Large intestine (tissue), 12 donors: ENCODE measurements at places on chromosomes 3 and 15.

DNA sequence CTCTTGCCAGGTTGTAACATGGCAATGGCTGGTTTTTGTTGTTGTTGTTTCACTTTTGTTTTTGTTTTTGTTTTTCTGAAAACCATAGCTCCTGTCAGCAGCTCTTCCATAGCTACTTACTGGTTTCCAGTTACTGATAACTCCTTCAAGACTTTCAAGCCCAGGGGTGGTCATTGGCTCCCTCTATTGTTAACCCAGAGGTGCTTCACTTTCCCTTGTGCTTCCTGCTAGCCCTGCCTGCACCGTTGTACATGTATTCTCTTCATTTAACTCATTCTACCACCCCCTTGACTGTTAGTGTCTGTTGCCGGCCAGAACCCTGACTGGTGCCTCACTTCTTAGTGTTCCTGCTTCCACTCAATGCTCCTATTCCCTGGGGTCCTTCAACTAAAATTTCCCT lies 4.2 kb upstream of the TRAT1 start:
- no peak overlapping the region for H3K4me3 ChIP-seq
- no peaks in the 10 kb centered on the region for H3K36me3 ChIP-seq
- no peaks in the 10 kb centered on the region for H3K27me3 ChIP-seq
- H3K4me1 ChIP-seq: no peaks in the 10 kb centered on the region
- no peak overlapping the region for H3K27ac ChIP-seq
- no peak for DNase-seq

- no peak overlapping the region for H3K27ac ChIP-seq
- H3K4me3 ChIP-seq: no peak overlapping the region
- H3K27me3 ChIP-seq: no peaks in the 10 kb centered on the region
- DNase-seq: no peak
Observed at GRCh38 chr3:101588616-101589015, 14.6 kb downstream of the PCNP start.

- no peak overlapping the region for H3K4me3 ChIP-seq
- H3K27ac ChIP-seq: no peak overlapping the region
- DNase-seq: peak; percentile 12
- H3K36me3 ChIP-seq: no peaks in the 10 kb centered on the region
- H3K27me3 ChIP-seq: no peaks in the 10 kb centered on the region
Observed at GRCh38 chr3:116005404-116005803, 382.1 kb downstream of the GAP43 start.

DNA sequence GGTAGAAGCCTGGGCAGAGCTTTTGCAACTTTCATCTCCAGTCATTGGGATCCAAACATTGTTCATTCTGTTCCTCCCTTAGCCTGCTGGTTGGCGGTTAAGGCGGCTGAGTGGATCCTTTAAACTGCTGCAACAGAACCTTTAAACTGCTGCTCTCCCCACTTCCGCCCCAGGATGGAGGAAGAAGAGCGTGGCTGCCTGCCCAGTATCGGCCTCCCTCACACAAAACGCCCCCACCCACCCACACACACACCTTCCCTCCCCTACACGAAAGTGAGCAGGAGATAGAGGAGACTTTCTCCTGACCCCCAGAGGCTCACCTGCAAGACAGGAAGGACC lies 460 bp upstream of the ZMAT3 start:
- H3K27me3 ChIP-seq: no peaks in the 10 kb centered on the region
- H3K27ac ChIP-seq: peak overlapping the region; percentile 60
- no peaks in the 10 kb centered on the region for H3K4me1 ChIP-seq
- no peak for DNase-seq
- peak overlapping the region; percentile 77 for H3K4me3 ChIP-seq
- H3K36me3 ChIP-seq: peaks cover 3% of the 10 kb centered on the region

DNA sequence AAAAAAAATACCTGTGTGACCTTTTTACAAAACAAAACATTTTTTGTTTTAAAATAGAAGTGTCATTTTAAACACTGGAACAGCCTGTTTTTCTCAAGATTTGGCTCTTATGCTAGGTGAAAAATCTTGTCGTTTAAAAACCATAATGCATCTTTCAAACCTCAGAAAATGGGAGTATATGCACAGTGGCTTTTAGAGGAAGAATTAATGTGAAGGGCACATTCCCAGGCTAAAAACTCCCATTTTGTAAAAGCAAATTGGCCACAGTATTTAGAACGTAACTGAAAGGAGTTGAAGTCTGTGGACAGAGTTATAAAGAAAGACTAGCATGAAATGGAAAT lies 190.0 kb downstream of the OSBPL10 start:
- no peak overlapping the region for H3K27ac ChIP-seq
- no peaks in the 10 kb centered on the region for H3K27me3 ChIP-seq
- H3K4me3 ChIP-seq: no peak overlapping the region
- no peak for DNase-seq
- H3K4me1 ChIP-seq: no peaks in the 10 kb centered on the region

GRCh38 chr3:135128818-135129217 lies 333.8 kb downstream of the EPHB1 start:
- H3K27ac ChIP-seq: no peak overlapping the region
- no peaks in the 10 kb centered on the region for H3K27me3 ChIP-seq
- no peaks in the 10 kb centered on the region for H3K4me1 ChIP-seq
- H3K36me3 ChIP-seq: no peaks in the 10 kb centered on the region
- no peak overlapping the region for H3K4me3 ChIP-seq

DNA sequence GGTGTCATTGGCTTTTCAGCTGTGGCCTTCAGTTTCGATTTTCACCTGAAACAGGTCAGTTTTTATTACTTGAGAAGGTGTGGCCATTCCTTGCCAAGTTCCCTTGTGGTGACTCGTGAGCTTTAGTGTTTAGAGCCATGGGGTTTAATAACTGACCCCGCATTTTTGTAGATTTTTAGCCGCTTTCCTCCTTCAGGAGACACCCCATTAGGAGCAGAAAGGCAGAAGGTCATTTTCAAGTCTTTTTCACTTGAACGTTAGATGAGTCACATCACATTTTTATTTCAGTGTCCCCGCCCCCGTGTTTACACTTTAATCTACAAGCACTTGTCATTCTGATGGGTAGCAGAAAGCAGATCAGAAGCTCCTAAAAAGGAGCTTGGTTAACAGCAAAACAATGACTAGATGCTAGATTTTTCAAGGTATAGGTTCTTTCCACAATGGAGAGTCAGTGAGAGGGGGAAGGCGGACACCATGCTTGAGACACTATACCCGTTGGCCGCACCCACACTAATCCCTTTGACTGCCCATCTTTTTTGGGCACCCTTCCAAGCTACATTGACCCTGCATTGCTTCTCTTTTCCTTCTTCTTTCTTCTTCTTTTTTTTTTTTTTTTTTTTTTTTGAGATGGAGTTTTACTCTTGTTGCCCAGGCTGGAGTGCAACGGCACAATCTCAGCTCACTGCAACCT lies 132.7 kb downstream of the GHSR start:
- peak; percentile 80 for DNase-seq
- peaks cover 45% of the 10 kb centered on the region for H3K36me3 ChIP-seq
- H3K4me1 ChIP-seq: peaks cover 17% of the 10 kb centered on the region
- peak overlapping the region; percentile 84 for H3K27ac ChIP-seq

- H3K4me3 ChIP-seq: no peak overlapping the region
- no peaks in the 10 kb centered on the region for H3K36me3 ChIP-seq
- H3K27me3 ChIP-seq: no peaks in the 10 kb centered on the region
Observed at GRCh38 chr3:58375254-58375653, 42.6 kb downstream of the PXK start.

- H3K36me3 ChIP-seq: peaks cover 9% of the 10 kb centered on the region
- DNase-seq: no peak
- no peak overlapping the region for H3K27ac ChIP-seq
- no peak overlapping the region for H3K4me3 ChIP-seq
- H3K4me1 ChIP-seq: no peaks in the 10 kb centered on the region
Observed at GRCh38 chr3:121992601-121993560, 29.2 kb downstream of the ILDR1 start.

GRCh38 chr3:60588806-60589205 lies 662.4 kb downstream of the FHIT start:
- no peak for DNase-seq
- no peak overlapping the region for H3K4me3 ChIP-seq
- H3K36me3 ChIP-seq: no peaks in the 10 kb centered on the region
- no peak overlapping the region for H3K27ac ChIP-seq

GRCh38 chr3:126131881-126132750 lies 48.2 kb upstream of the SLC41A3 start:
- DNase-seq: no peak
- H3K4me1 ChIP-seq: no peaks in the 10 kb centered on the region
- H3K27me3 ChIP-seq: no peaks in the 10 kb centered on the region
- H3K36me3 ChIP-seq: peaks cover 18% of the 10 kb centered on the region

DNA sequence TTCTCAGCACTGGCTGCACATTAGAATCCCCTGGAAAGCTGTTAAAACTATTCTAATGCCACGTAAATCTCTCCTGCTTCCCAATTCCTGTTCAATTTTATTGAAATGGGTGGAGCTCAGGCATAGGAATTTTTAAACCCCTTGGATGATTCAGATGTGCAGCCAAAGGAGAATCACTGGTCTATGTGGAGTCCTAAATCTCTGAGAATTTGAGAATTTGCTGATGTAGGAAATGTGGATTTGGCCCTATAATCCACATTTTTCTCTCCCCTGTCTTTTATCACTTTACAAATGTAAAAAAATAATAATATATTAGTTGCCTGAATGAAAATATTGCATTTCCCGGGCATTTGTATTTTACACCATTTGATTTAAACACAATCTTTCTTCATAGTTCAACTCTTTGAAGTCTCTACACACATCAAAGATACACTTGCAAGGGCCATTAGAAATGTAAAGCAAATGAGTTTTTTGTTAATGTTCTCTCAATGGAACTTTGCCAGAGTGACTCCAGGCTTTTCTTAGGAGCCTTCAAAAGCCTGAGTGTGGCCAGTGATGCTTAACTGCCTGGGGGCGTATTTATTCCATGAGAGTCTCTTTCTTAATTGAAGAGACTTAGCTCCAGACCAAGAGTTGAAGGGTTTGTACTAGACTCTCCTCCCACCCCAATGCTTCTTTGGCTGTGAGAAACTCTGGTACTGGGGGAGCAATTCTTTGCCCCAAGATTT lies 48.8 kb upstream of the PTX3 start:
- no peaks in the 10 kb centered on the region for H3K4me1 ChIP-seq
- DNase-seq: no peak
- no peaks in the 10 kb centered on the region for H3K36me3 ChIP-seq
- no peak overlapping the region for H3K4me3 ChIP-seq
- H3K27me3 ChIP-seq: no peaks in the 10 kb centered on the region

DNA sequence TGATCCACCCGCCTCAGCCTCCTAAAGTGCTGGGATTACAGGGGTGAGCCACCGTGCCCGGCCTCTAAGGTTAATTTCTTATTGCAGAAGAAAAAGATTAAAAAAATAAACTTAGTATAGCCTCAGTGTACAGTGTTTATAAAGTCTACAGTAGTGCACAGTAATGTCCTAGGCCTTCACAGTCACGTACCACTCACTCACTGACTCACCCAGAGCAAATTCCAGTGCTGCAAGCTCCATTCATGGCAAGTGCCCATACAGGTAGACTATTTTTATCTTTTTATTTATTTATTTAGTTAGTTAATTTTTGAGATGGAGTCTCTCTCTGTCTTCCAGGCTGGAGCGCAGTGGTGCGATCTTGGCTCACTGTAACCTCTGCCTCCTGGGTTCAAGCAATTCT lies 3.2 kb upstream of the FLNB start:
- peak overlapping the region; percentile 28 for H3K27ac ChIP-seq
- no peaks in the 10 kb centered on the region for H3K27me3 ChIP-seq
- no peak overlapping the region for H3K4me3 ChIP-seq
- no peaks in the 10 kb centered on the region for H3K36me3 ChIP-seq

DNA sequence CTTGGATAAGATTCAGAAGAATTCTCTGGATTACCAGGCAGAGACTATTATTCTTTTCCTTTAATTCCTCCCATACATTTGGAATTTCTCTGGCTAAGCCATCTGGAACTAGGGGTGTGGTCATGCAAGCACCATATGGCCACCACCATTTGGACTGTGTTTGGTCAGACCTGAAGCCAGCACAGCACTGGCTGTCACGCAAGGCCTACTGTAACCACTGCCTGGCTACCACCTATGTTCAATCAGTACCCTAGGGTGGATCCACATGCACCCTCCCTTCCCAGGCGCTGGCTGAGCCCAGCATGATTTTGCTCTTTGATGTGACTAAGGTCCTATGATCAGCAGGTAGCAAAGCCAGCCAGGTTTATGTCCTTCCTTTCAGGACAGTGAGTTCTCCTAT lies 287.8 kb upstream of the GOLIM4 start:
- no peak overlapping the region for H3K27ac ChIP-seq
- H3K4me1 ChIP-seq: no peaks in the 10 kb centered on the region
- H3K27me3 ChIP-seq: no peaks in the 10 kb centered on the region
- H3K4me3 ChIP-seq: no peak overlapping the region
- DNase-seq: no peak
- no peaks in the 10 kb centered on the region for H3K36me3 ChIP-seq

DNA sequence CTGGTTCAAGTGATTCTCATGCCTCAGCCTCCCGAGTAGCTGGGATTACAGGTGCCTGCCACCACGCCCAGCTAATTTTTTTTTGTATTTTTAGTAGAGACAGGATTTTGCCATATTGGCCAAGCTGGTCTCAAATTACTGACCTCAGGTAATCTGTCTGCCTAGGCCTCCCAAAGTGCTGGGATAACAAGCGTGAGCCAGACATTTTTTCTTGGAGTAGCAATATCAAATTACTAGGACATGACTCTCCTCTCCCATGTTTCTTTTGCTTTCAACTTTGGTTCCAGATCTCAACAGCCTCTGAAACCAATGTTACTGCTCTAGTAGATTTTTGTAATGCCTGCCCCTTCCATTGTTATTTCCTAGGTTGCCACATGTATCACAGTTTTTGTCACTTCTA lies 462.0 kb downstream of the GBE1 start:
- no peaks in the 10 kb centered on the region for H3K27me3 ChIP-seq
- H3K4me1 ChIP-seq: peaks cover 4% of the 10 kb centered on the region
- DNase-seq: no peak
- no peak overlapping the region for H3K4me3 ChIP-seq

DNA sequence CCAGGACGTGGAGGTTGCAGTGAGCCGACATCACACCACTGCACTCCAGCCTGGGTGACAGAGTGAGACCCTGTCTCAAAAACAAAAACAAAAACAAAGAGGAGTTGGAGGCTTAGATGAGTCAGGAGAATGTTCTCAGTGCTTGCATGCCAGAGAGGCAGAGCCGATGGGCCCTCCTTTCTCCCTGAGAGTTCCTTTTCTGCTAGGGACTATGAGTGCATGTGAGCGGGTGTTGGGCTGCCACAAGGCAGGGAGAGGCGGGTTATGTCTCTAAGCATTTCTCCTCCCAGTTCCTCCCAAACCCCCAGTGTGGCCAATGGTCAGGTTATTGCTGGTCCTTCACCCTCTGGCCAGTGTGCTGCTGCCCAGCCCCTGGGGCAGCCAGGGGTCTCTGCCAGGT lies 45.1 kb downstream of the RTP1 start:
- H3K27ac ChIP-seq: no peak overlapping the region
- H3K4me1 ChIP-seq: no peaks in the 10 kb centered on the region
- DNase-seq: no peak
- peaks cover 27% of the 10 kb centered on the region for H3K36me3 ChIP-seq
- no peaks in the 10 kb centered on the region for H3K27me3 ChIP-seq

GRCh38 chr15:64580696-64581407 lies 120.5 kb downstream of the ZNF609 start:
- peaks cover 3% of the 10 kb centered on the region for H3K4me1 ChIP-seq
- H3K36me3 ChIP-seq: no peaks in the 10 kb centered on the region
- no peak overlapping the region for H3K27ac ChIP-seq
- H3K4me3 ChIP-seq: no peak overlapping the region
- no peaks in the 10 kb centered on the region for H3K27me3 ChIP-seq
